ENCODE measurements at places on chromosomes 11 and 22.

DNA sequence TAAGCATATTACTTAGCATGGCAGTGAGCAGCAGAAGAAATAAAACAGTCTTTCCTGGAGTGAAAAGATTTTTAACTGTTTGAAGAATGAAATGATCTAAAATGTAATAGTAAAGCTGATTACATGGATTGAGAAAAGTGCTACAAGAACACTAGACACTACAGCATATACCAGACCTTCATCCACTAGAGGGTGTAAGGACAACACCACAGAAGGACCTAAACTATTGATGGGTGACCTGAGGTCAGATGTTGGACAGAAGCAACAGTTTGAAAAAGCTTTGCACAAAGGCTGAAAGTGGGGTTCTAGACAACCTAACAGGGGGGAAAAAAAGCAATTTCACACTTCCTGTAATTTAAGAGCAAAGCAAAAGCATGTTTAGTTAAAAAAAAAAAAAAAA, 97.7 kb downstream of the RBFOX2 start:
- peak; percentile 49 for DNase-seq

GRCh38 chr22:44024288-44024921, at the start of gene PARVB:
Gene PARVB (plus strand): TSS chr22:44024302. CDS start chr22:44024340, 38 bp downstream.
- no peak for DNase-seq

DNA sequence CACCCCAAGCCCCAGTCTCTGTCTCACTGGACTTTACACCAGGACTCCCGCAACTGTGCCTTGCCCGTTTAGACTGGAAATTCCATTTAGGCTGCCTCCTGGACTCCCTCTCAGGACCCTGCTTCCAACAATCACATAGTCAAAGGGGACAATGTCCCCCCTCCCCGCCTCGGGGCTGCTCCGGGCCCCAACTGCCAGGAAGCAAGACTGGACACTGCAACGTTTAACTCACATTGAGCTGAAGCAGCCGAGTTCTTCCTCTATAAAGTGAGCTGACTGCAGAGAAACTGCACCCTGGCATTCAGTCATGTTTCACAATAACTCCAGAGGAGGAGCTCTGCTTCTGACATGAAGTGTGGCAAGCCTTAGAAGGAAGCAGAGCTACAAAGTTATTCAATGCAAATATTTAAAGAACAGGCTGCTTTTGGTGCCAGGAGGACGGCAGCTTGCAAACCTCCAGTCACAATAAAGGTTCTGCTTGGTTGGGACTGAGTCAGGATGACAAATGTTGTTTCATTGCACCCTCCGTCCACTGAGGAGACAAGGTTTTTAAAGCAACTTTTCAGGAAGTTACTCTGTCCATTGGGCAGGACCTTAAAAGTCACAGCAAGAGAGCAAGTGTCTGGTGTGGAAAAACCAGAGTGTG, 19.9 kb downstream of the PACSIN2 start:
- DNase-seq: no peak

DNA sequence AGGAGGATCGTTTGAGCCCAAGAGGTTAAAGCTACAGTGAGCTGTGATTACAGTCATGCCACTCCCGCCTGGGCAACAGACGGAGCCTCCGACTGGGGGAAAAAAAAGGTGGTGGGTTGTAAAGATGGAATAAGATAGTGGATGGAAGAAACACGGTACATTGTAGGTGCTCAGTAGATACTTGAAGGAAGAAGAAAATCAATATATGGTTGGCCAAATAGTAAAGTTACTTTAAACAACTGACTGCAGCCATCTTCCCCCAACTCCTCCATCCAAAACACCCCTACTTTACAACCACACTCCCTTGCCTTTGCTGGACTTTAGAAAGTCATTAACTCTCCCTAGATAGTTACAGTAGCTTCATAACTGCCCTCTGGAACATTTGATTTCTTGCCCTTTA, 2.5 kb upstream of the NUP98 start:
- no peak for DNase-seq

DNA sequence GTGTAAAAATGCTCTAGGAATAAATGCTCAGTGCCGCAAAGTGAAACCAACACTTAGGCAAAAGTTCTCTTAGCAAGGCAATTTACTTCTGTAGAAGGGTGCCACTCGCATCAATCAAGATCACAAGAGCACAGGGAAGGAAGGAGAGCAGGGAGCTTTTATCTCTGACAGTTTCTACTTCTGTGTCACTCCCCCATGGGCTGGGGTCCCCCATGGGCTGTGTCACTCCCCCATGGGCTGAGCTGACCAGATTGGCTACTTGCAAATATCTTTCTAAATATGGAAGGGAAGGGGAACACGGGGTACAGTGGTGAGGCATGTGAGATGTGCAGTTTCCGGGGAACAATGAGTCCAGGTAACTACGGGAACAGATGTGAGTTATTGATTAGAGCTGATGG, 397 bp downstream of the OR52N2 start:
- DNase-seq: no peak

GRCh38 chr11:111826322-111826950, 44.9 kb downstream of the ALG9 start:
- DNase-seq: no peak

GRCh38 chr11:65714433-65714832, 2.4 kb downstream of the KAT5 start:
- no peak for DNase-seq

GRCh38 chr11:116509551-116509950, 263.2 kb downstream of the BUD13 start:
- no peak for DNase-seq

- no peak for DNase-seq
Observed at GRCh38 chr11:1206391-1207271, 16.2 kb upstream of the MUC5B start.

GRCh38 chr11:29989174-29989970, 27.5 kb downstream of the KCNA4 start:
- no peak for DNase-seq

- DNase-seq: no peak
Observed at GRCh38 chr11:107683807-107684206, 28.0 kb downstream of the SLN start.

- no peak for DNase-seq
Observed at GRCh38 chr11:76850130-76850529, 10.6 kb upstream of the ACER3 start.

GRCh38 chr11:114848027-114848426, 169.7 kb downstream of the NXPE2 start:
- no peak for DNase-seq

- no peak for DNase-seq
Observed at GRCh38 chr11:55658608-55659007, 3.4 kb upstream of the OR4C6 start.

- DNase-seq: no peak
Observed at GRCh38 chr11:57513911-57514537, 1.5 kb downstream of the SLC43A1 start.

DNA sequence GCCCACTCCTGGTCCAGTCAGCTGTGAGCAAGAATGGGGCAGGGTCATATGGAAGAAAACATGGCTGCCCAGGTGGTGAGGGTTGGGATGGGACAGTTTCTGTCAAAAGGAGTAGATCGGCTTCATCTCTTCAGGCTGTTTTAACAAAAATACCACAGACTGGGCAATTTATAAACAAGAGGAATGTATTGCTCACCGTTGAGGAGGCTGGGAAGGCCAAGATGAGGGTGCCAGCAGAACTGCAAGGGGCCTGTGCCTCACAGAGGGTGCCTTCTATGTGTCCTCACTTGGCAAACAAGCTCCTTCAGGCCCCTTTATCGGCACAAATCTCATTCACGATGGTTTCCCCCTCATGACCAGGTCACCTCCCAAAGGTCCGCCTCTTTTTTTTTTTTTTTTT, 18.1 kb upstream of the RELT start:
- DNase-seq: no peak

DNA sequence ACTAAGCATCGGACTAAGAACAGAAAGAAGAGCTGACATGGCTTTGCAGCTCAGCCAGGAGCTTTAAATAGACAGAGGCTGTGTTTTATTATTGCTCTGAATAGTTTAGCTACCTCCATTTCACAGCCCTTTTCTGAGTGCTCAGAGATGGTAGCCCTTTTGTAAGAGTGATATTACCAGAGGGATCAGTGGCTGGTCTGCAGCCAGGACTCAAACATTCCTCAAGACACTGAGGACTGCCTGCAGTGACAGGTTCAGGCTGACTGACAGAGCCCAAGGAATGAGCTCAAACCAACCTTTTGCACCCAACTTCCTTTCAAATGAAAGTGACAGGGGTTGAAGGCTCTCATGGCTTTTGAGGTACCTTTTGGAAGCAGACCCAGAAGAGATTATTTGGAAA, 189.0 kb downstream of the DDX10 start:
- DNase-seq: no peak

- no peak for DNase-seq
Observed at GRCh38 chr11:29963796-29964195, 53.0 kb downstream of the KCNA4 start.

DNA sequence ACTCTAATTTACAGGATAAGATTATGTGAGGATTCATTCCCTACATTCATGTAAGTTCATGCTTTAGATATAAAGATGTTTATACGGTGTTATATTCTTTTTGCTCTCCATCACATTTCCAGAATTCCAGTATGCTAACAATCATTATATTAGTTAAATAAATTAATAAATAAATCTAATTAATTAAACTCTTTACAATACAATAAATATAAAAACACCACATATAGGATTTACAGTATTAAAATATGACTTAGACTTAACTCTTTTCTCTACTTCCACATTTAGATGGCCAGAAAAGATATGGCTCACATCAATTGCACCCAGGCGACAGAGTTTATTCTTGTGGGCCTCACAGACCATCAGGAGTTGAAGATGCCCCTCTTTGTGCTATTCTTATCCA, at the start of gene OR8U1:
Gene OR8U1, plus strand, starts transcription at position 301 of the 400 bp plus-strand sequence. Its CDS starts 0 bp downstream, at position 301.
- no peak for DNase-seq

DNA sequence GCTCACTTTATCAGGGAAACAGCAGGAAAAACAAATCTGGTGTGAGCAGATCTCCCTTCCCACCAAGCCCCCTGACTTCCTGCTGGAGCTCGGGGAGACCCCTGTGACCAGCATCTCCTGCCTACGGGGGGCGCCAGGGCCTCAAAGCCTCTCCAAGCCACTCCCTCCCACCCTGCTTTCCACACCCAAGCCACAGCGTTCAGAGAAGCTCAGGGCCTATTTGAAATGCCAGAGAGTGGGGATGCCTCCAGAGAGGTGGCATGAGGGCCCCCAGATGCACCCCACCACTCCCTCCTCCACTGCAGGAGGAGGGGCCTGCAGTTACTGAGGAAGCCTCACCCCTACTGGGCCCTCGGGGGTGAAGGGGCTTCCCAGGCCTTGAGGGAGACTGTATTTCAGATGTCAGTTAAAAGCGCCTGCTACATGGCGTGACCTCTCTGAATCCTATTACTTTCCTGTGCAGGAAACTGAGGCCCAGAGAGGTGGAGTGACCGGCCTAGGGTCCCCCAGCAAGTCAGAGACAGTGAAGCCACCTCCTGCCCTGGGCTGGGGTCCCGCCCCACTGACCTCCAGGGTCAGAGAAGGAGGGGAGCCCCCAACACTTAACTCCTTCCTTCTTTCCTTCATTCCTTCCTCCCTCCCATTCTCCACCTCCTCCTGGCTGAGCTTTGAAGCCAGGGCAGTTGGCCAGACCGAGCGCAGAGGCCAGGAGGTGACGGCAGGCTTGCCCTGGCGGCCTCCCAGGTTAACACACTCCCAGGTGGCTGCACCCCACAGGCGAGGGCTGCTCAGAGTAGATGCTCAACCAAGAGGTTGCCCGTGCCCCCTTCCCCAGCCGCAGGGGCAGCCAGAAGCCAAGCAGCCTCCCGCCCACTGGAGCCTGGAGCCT, 6.0 kb upstream of the CDKN1C start:
- no peak for DNase-seq

- no peak for DNase-seq
Observed at GRCh38 chr11:44591557-44591956, 26.1 kb downstream of the CD82 start.

GRCh38 chr22:42848941-42849550, 8.0 kb downstream of the ARFGAP3 start:
- DNase-seq: no peak

DNA sequence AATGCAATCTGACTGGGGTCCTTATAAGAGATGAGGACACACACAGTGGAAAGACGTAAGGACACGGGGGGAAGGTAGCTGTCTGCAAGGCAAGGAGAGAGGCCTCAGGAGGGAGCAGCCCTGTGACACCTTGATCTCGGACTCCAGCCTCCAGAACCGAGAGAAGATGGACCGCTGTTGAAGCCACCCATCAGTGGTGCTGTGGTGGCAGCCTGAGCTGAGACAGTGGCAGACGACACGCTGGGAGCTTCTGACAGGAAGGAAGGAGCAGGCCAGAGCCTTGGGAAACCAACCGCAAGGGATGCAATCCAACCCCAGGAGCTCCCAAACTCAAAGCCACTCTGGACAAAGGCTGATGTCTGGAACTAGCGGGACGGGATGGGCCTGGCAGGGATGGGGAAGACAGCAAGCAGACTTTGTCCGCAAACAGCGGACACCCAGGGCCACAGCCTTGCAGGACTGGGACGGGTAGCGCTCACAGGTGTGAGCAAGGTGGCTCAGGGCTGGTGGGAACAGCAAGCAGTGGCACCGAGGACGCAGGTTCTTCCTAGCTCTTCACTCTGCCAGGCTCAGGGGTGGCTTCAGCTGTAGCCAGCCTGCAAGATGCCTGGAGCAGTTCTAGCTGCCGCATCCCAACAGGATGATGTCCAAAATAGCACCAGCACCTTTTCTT, 10.9 kb downstream of the LTO1 start:
- DNase-seq: no peak

DNA sequence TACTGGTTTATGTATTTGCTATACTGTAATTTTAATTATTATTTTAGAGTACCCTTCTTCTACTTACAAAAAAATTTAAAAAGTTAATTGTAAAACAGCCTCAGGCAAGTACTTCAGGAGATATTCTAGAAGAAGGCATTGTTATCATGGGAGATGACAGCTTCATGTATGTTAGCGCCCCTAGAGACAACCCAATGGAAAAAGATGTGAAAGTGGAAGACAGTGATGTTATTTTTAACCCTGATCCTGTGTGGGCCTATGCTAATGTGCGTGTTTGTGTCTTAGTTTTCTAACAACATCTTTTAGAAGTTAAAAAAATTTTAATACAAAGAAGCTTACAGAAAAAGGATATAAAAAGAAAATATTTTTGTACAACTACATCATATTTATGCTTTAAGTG, 205.0 kb downstream of the FAM76B start:
- no peak for DNase-seq

GRCh38 chr22:26689513-26690301, 32.3 kb downstream of the MIAT start:
- no peak for DNase-seq

- DNase-seq: no peak
Observed at GRCh38 chr22:29673361-29674066, 46.3 kb upstream of the CABP7 start.

DNA sequence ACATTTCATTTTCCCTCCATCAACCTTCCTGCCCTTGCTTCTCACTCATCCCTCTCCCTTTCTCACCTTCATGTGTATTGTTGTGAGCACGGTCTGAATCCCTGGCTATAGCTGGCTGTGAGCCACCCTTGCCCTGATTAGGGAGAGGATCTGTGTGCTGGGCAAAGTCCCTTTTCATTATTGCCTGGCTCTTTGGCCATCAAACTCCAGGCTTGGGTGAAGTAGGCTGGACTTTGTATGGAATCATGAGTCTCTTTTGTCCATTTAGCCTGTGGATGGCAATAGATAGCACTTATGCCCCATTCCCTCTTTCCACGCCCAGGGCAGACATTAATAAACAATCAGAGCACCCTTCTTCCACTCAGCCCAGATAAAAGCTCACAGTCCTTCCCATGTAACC, 6.7 kb downstream of the MYO18B start:
- DNase-seq: no peak
